ENCODE measurements at places on chromosomes 2 and 18.

DNA sequence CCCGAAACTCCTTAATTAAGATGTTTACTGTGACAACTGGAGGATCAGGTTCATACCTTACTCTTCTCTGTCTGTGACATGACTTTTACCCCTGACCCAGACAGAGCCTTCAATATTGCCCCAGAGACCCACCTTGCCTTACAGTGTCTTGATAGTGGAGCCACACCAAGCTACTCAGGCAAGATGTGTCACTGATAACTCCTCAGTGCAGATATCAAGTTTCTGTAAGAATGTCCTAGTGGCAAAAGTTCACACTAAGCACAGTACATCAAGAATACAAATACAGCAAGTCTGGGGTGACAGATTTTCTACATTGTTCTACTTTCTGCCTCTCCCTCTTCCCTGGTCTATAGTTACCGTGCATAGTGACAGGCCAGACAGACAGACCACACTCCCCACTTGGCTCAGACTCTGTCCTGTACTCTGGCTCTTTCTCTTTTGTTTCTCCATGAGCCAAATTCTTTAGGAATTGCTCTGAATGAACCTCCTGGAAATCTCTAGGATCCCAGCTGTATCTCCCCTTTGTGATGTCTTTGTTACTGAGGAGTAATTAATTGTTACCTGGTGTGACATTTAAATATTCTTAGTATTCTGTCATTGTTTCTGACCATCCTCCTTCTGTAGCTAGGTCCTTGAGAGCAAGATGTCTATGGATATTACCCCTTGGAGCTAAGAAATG, 24.1 kb upstream of the APOB start:
- no peak for DNase-seq

GRCh38 chr2:144705328-144706245, 185.7 kb upstream of the ZEB2 start:
- DNase-seq, result no peak

GRCh38 chr18:36693931-36694620, 134.7 kb downstream of the TPGS2 start:
- DNase-seq, result no peak

- DNase-seq, result peak; percentile 28
These were observed 24.0 kb upstream of the TMEM37 start for GRCh38 chr2:119407430-119408220.

GRCh38 chr2:183248866-183249567, 124.8 kb downstream of the NUP35 start:
- DNase-seq, result no peak

GRCh38 chr2:71313016-71313766, 18.4 kb upstream of the ZNF638 start:
- no peak for DNase-seq

GRCh38 chr2:223882715-223883114, 45.3 kb upstream of the AP1S3 start:
- DNase-seq, result no peak

DNA sequence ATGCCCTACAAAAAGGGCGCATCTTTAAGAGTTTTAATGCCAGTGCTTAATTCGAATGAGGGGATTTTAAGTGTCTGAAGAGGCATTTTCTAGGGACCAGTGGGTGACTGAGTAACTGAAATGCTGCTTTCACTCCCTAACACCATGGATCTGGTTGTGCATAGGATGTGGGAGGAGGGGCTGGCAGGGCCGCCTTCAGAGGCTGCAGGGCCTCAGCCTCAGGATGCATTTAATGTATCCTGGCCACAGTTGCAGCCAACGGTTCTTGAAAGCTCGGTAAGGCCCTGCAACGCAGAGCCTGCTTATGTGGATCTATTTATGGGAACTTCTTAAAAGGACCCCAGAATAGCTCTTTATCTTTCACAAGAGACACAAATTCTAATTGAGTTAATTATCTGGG, 25.8 kb upstream of the IL18RAP start:
- no peak for DNase-seq

DNA sequence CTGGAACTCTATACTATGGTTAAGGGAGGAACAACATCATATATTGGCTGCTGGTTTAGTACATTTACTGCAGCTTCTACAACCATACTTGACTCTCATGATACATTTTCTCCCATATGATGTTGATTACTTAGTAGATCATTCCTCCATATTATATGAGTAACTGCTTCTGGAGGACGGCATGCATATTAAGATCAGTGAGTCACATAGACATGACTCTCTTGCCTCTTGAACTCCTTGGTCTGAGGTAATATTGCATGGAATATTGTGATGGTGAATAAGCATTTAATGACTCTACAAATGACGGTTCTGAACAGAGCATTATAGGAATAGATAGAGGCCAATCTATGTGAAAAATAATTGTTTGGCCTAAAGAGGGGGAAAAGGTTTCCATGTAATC, 418.8 kb upstream of the SPHKAP start:
- no peak for DNase-seq

DNA sequence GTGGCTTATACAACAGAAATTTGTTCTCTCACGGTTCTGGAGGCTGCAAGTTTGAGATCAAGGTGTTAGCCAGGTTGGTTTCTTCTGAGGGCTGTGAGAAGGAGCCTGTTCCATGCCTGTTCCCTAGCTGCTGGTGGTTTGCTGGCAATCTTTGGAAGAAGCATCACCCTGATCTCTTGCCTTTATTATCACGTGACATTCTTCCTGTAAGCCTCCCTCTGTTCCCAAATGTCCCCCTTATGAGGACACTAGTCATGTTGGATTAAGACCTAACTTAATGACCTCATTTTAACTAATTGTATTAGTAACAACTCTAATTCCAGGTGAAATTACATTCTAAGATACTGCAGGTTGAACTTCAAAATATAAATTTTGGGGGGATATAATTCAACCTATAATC, 135.2 kb downstream of the DPP10 start:
- no peak for DNase-seq

GRCh38 chr2:657766-658165, 19.4 kb downstream of the TMEM18 start:
- DNase-seq, result no peak

- peak; percentile 41 for DNase-seq
These were observed 3.6 kb upstream of the DGKD start for GRCh38 chr2:233350708-233351107.

- DNase-seq, result no peak
These were observed 113.9 kb downstream of the INO80D start for GRCh38 chr2:205972113-205972512.

- peak; percentile 45 for DNase-seq
These were observed 1.3 kb downstream of the RASGRP3 start for GRCh38 chr2:33477473-33478468.

DNA sequence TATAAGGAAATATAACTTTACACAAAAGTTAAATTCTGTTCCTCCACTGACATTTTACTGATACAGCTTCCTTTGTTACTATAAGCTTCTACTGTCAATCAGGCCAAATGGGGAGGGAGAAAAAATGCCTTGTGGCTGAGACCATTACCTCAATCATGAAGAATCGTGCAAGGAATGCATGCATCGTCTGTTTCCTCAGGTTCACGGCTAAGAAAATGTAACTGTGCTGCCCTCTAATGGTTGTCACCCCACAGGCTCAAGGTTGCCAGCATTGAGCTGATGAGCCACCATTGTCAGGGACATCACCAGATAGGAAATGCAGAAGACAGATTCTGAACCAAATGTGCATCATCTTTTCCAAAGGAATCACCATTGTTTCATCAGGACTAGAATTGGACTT, 426.9 kb downstream of the CDH2 start:
- no peak for DNase-seq

DNA sequence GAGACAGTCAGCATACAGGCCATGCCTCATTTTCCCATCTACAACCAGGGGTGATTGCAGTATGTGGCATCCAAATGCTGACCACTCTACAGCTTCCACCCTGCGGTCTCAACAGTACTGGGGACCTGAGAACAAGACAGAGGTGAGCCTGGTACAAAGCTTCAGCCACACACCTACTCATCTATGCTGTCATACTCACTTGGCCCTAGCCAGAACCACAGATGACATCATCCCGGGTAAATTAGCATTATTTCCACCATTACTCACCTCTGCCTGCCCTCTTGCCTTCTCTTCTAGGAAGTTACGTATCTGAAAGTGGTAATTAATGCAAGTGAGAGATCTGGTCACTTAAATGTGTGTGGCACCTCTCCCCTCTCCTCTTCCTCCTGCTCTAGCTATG, 208.2 kb upstream of the ARL4C start:
- no peak for DNase-seq

- peak; percentile 76 for DNase-seq
These were observed 1.4 kb upstream of the CD226 start for GRCh38 chr18:69948919-69949537.

GRCh38 chr18:57631697-57632096, 10.1 kb upstream of the NARS1 start:
- DNase-seq, result no peak

Measured in activated T-cell treated with anti-CD3 and anti-CD28 coated beads, Interleukin-2, amount 50 U/mL, for 48 hours (primary cell).